ENCODE measurements at places on chromosomes 7 and 10. TPM values are rescaled to one million over a fixed set of nuclear protein-coding genes. Genes with fewer than 3 reads are reported as not detected.

Gene OR13A1
- not detected for polyA plus RNA-seq

Gene EPHA1
- 14.6 TPM for polyA plus RNA-seq

GRCh38 chr7:87797798-87798403, 78.3 kb downstream of the SLC25A40 start:
- DNase-seq: peak; percentile 51

GRCh38 chr7:56174875-56175760, 58.9 kb upstream of the NUPR2 start:
- DNase-seq: no peak

GRCh38 chr10:54319341-54319740, 481.7 kb downstream of the PCDH15 start:
- no peak for DNase-seq

- DNase-seq: no peak
Measured at GRCh38 chr10:21513405-21513788, 12.1 kb downstream of the SKIDA1 start.

DNA sequence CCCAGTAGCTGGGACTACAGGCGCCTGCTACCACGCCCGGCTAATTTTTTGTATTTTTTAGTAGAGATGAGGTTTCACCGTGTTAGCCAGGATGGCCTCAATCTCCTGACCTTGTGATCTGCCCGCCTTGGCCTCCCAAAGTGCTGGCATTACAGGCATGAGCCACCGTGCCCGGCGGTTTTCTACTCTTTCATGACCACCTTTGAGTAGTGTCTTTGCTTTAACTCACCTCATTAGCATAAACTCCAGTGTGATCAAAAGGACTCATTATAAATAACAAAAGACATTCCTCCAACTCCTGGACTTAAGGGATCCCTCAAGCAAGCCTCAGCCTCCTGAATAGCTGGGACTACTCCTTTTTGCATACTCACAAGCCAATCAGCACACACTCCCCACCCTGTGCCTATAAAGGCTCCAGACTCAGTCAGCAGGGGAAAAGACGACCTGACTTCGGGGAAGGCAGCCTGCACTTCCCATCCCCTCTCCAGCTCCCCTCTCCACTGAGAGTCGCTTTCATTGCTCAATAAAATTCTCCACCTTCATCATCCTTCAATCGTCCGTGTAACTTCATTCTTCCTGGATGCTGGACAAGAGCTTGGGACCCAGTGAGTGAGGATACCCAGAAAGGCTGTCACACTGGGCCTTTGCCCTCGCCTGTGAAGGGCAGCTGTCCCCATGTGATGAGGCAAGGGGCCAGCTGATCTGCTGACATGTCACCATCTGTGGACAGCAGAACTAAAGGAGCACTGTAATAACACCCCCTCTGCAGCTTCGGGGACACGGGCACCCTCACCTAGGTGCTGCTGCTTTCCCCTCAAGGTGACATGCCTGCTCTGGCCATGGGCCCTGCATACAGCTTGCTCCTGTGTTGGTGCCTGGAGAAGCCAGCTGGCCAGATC, 35.0 kb upstream of the EIF4H start:
- no peak for DNase-seq

GRCh38 chr7:105649727-105650381, 68.6 kb upstream of the EFCAB10 start:
- DNase-seq: no peak

Gene ZCWPW1
- 6.5 TPM for polyA plus RNA-seq

GRCh38 chr7:88492153-88492552, 185.5 kb upstream of the STEAP4 start:
- no peak for DNase-seq

GRCh38 chr10:49502358-49502757, 36.6 kb downstream of the ERCC6 start:
- DNase-seq: no peak

GRCh38 chr10:126373147-126373546, 15.1 kb downstream of the ADAM12 start:
- no peak for DNase-seq
